A673 (cell line): ENCODE measurements at places on chromosomes 6 and 20. TPM values are rescaled to one million over a fixed set of nuclear protein-coding genes. Genes with fewer than 3 reads are reported as not detected.

DNA sequence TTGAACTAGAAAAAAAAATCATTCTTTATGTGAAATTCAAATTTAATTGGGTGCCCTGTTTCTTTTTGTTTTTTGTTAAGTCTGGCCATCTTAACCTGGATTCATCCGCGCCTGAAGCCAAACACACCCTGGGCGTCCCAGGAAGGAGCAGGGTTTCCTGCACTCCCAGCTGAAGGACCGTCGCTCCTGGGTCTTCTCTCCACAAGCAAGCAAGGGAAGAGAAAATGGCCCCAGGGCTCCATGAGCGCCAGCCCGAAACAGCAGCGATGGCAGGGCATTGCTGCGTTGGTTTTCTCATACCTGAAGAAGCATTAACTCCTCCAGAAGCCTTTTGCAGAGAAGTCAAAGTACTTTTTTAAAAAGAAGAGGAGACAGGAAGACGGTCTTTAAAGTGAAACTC is 105.4 kb upstream of the AFDN start:
- DNase-seq: no peak

DNA sequence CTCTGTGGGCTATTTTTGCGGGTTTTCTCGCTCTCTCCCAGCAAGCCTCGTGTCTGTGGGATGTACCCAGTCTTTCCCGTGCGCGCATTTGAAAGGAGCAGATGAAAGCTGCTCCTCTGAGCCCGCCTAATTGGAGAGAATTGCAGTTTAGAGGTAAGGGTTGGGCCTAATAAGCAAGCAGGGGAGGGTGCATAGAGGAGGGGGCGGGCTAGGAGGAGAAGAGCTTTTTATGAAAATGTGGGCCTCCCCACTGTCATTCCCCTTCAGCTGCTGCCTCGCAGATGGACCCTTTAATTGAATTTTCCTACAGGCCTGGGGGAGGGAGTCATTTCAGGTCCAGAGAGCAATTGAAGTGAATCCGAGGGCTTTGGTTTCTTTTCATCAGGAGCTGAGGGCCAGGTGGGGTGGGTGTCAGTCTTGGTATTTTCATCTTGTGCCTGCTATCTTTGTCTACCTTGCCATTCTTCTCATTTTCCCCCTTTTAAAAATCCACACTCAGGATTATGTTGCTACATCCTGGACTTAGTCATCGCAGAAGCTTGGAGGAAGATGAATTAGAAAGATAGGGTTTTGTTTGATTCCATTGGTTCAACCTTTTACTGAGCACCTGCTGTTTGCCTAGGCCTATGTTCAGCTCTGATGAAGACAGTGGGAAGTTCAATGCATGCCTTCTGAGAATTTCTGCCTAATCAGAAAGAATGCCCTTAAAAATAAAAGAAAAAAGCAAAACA is 423.4 kb downstream of the CD83 start:
- DNase-seq: no peak

SKIC2 gene
- 64.2 and 71.3 TPM in 2 replicates for total RNA-seq

RIPOR2 gene
- total RNA-seq: 0.17 and 0.37 TPM in 2 replicates

GRCh38 chr6:125509477-125509876 is 207.7 kb upstream of the HDDC2 start:
- no peak for DNase-seq

SLC52A3 gene
- not detected in 2 replicates for total RNA-seq

GRCh38 chr20:2298701-2299100 is 2.9 kb downstream of the TGM3 start:
- DNase-seq: no peak

DNA sequence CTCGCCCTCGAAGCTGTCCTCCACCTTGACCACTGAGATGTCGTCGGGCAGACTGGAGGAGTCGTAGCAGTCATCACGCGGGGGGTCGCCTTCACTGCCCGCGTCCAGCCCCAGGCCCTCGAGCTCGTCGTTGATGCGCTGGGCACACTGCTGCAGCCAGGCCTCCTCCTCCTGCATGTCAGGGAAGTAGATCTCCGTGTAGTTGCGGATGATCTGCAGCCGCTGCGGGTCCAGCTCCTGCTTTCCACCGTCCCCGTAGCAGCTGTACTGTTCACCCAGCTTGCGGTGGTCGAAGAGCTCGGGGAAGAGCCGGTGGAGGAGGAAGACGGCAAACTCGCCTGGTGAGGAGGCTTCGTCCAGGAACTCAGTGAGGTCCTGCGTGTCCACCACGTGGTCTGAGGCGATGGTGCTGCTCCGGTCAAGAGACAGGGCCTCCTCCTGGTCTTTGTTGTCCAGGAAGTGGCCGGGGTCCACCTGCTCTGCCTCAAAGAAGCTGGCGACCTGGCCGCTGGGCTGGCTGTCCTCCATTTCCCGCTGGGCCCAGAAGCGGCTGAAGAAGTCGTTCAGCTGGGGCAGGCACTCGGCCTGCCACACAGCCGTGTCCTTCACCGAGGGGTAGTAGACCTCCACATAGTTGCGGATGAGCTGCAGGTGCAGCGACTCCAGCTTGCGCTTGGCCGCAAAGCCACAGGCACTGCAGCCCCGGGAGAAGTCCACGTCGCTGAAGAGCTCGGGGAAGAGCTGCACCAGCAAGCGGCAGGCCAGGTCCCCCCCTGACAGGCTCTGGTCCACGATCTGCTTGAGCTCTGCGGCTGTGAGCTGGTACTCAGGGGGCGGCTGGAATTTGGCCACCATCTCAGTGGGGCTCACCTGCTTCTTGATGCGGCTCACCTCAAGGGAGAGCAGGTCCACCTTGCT is 41.9 kb downstream of the MTRES1 start:
- DNase-seq: no peak

DNA sequence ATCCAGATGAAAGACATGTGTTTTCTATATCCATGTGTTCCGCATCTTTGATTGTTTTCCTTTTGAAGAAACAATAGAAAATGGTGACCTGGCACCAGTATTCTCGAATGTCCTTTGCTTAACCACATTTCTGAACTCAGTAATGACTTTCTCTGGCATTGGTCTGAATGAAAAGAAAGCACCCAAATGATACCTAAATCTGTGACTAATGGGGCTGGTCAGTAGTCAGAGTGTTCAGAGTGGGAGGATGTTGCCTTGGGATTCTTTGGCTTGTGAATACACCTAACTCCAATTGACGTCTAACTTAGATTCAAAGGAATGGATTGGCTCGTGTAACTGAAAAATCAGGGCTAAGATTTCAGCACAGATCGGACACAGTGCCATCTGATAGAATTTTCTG is 27.1 kb downstream of the PARD6B start:
- no peak for DNase-seq

CD24 gene
- total RNA-seq: 10.2 and 12.2 TPM in 2 replicates

- no peak for DNase-seq
Observed at GRCh38 chr6:39587080-39587479, 138.1 kb downstream of the KIF6 start.

DNA sequence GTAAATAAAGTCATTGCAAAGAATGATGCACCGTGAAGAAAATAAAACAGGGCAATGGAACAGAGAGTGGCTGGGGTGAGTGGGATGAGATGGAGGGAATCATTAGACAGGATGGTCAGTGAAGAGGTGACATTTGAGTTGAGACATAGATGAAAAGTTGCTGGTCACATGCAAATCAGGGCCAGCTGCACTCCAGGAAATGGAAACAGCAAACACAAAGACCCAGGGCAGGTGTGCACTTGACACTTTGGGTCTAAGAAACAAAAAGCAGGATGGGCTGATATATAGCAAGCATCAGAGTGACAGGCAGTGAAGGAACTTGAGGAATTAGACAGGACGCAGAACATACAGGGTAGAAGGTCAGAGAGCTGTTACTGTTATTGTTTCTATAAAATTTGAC is 171.5 kb upstream of the RIPOR2 start:
- no peak for DNase-seq

GRCh38 chr6:138803861-138804260 is 8.0 kb downstream of the ECT2L start:
- DNase-seq: no peak

DNA sequence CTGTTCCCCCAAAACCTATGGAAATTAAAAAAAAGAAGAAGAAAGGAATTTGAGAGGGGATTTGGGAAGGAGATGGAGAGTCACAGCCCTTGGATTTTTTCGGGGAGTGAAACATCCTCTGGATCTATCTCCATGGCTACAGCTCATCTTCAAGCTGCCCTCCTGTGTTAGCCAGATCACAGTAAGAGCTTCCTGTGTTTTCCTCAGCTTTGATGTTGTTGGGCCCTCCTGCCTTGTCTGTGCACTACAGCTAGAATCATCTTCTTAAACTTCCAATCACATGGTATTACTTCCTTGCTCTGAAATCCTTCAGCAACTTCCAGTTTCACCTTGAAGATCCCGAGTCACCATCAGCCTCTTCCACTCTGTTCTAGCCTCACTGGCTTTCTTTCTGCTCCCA is 207.8 kb upstream of the ZFP64 start:
- no peak for DNase-seq

DNA sequence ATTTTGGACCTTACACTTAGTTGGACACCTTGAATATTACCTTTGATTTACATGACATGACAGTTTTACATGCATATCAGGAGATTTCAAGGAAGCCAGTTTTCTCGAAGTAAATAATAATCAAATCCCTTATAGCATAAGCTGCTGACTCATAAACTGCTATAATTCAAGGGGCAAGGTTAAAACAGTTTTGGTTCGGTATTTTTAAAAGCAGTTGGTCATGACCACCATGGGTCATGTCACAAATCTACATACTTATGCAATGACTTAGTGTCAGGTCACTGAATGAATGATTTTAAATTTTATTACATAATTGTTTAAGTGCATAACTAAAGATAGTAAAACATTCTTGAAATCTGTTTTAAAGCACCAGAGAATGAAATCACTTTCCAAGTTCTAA is 158.0 kb downstream of the DST start:
- DNase-seq: no peak

DNA sequence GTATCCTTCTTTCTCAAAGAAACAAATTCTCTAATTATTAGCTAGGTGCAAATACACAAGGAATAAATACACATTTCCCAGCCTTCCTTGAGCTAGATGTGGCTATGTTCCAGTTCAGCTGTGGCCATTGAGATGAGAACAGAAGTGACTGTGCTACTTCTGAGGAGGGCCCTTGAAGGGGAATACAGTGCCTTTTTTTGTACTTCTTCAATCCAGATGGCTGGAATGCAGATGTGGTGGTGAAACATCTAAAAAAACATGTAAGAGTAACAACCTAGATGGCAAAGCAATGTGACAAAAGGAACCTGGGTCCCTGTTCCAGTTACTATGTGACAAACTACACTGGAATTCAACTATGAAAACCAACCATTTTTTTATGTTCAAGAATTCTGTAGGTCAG is 115.4 kb upstream of the DST start:
- DNase-seq: no peak

GRCh38 chr6:69957985-69958559 is 91.7 kb downstream of the COL19A1 start:
- no peak for DNase-seq

DNA sequence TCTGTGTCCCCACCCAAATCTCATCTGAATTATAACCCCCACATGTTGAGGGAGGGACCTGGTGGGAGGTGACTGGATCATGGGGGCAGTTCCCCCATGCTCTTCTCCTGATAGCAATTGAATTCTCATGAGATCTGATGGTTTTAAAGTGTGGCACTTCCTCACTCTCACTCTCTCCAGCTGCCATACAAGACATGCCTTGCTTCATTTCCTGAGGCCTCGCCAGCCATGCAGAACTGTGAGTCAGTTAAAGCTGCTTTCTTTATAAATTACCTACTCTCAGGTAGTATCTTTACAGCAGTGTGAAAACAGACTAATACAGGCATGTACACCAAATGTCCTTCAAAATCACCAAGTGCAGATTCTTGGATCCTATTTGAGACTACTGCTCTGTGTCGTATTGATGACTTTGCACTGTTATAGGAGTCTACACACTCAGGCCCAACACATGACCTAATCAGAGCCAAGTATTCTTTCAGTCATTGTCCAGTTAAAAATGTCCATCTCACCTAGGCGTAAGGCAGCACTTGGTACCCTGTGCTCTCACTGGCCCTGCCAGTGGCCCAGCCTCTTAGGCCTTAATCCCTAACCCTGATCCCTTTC is 52.8 kb upstream of the UST start:
- no peak for DNase-seq

- DNase-seq: no peak
Observed at GRCh38 chr6:73644030-73644429, 9.8 kb downstream of the SLC17A5 start.

DNA sequence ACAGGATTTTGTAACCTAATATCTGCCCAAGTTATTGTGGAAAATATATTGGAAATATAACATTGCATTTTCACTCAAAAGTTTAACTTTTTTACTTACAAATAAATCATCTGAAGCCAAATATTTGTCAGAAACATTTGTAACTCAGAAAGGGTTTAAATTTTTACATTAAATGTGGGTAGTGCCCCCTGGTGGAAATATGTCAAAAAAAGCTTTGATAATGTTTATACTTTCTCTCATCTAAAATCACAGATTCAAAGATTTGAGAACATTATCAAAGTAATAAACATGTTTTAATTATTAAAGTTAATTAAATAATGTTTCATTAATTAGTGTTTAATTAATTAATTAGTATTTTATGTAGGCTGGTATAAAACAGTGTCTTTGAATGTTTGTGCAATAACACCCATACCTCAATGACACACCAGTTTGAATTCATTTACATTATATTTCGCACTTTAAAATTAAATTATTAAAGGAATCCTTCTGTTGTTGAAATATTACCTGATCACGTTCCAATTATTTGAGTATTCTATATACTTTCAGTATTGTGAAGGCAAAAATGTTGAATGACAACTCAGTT is 320.1 kb upstream of the FKBP1C start:
- DNase-seq: peak; percentile 12

- no peak for DNase-seq
Observed at GRCh38 chr20:10415013-10415650, 18.9 kb downstream of the MKKS start.

GRCh38 chr6:80338201-80338836 is 231.8 kb downstream of the BCKDHB start:
- DNase-seq: peak; percentile 65

GRCh38 chr20:41734506-41734945 is 116.3 kb upstream of the CHD6 start:
- DNase-seq: peak; percentile 67

DNA sequence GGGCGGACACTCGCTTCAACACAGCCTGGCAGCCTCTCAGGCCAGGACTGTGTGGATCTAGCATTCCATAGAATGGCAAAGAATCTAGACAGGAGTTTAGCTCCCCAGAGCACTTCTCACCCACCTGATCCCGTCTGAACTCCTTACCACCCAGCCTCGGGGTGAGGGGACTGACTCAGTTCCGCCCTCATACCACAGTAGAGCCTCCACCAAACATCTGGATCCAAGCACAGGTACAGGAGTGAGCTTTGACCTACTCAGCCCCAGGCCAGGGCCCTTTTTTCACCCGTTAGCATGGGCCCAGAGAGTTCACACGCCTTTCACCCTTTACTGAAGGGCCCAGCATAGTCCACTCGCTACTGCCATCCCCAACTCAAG is 715 bp downstream of the PSMF1 start:
- DNase-seq: no peak

GRCh38 chr6:150176152-150176551 is 33.3 kb downstream of the PPP1R14C start:
- no peak for DNase-seq

- peak; percentile 71 for DNase-seq
Observed at GRCh38 chr6:24394780-24395437, 7.8 kb upstream of the MRS2 start.
